ENCODE measurements at places on chromosomes 1 and 21.

GRCh38 chr1:66752000-66752592 is at the start of gene DYNLT5:
DYNLT5 (plus strand) TSS chr1:66752459; CDS start chr1:66754659, 2,200 bp downstream.
- DNase-seq, result no peak

- no peak for DNase-seq
Measured at GRCh38 chr21:46151989-46152926, 3.1 kb downstream of the FTCD start.

DNA sequence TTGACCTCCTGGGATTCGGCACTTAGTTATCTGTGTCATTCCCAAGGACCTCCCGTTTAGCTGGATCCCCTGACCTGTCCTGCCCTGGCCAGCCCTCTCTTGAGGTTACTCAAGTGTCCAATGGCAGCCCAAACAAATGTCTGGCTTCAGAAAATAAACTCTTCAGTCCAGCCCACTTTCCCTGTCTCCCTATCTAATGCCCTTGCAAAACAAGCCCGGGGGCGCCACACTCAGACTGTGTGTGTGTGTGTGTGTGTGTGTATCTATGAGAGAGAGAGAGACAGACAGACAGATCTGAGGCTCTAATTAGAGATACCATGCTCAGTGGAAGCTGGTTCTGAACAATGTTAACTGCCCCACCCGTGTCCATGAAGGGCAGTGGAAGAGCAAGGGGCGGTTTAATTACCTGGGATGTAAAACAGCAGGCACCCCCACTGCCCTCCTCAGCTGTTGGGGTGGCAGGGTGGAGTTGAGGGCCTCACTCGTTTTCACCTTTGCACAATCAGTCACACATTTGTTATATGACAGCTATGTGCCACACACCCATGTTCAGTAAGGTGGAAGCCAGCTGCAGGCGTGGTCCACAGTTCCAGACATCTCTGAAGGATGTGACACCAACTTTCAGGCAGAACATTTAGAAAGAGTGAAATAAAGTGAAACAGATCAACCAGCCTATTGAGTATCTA is 57.4 kb downstream of the B3GALT5 start:
- no peak for DNase-seq

DNA sequence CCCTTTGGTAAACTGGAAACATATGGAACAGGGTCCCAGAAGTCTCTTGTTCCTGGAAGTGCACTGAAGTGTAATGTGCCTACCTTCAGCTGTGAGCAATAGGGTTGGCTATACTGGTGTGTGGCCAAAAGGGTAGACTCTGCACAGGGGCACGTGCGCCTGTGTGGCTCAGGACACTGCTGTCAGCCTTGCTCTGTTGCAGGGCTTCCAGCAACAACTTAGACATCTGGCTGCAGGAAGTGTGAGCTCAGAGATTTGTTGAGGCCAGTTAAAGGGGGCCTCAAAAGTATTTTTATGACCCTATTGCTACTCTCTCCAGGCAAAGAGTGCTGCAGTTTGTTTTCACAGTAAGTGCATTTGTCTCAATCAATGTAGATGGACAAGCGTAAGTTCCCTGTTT is 7.5 kb downstream of the CTPS1 start:
- DNase-seq, result no peak

DNA sequence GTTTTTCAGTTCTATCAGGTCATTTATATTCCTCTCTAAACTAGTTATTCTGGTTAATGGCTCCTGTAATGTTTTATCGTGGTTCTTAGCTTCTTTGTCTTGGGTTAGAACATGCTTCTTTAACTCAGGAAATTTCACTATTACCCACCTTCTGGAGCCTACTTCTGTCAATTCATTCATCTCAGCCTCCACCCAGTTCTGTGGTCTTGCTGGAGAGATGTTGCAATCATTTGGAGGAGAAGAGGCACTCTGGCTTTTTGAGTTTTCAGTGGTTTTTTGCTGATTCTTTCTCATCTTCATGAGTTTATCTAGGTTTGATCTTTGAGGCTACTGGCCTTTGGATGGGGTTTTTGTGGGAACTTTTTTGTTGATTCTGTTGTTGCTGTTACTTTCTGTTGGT is 213.0 kb downstream of the BRINP2 start:
- no peak for DNase-seq

GRCh38 chr1:95916616-95917015 is 682.6 kb downstream of the RWDD3 start:
- no peak for DNase-seq

DNA sequence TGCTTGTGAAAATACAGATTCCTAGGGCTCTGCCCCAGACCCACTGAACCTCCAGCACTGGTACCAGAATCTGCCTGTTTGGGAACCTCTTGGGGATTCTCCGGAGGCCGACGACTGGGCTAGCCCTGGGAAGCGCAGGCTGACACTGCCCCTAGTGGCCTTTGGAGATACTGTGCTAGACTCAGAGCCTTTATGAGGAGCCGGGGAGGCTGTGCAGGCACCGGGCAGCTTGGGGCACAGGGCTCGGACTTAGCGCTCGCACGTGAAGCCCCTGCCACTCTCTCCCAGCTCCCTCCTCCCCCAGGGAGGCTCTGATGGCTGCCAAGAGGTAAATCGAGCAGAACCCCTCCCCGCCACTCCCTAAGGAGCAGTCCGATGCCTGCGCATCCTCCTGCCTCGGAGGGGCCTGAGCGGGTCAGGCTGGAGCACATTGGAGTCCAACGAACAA is 144.6 kb upstream of the TNR start:
- no peak for DNase-seq

GRCh38 chr1:180849031-180849775 is 63.5 kb upstream of the KIAA1614 start:
- no peak for DNase-seq

DNA sequence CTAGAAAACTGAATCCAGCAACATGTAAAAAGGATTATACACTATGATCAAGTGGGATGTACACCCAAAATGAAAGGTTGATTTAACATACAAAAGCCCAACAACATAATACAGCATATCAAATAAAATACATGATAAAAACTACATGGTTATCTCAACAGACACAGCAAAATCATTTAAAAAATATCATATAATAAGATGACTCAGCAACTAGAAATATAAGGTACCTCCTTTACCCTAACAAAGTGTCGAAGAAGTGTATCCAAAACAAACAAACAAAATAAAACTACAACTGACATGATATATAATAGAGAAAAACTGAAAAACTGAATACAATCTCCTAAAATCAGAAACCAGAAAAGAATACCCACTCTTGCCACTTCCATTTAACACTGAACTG is 969.1 kb downstream of the AMY1C start:
- DNase-seq, result no peak

DNA sequence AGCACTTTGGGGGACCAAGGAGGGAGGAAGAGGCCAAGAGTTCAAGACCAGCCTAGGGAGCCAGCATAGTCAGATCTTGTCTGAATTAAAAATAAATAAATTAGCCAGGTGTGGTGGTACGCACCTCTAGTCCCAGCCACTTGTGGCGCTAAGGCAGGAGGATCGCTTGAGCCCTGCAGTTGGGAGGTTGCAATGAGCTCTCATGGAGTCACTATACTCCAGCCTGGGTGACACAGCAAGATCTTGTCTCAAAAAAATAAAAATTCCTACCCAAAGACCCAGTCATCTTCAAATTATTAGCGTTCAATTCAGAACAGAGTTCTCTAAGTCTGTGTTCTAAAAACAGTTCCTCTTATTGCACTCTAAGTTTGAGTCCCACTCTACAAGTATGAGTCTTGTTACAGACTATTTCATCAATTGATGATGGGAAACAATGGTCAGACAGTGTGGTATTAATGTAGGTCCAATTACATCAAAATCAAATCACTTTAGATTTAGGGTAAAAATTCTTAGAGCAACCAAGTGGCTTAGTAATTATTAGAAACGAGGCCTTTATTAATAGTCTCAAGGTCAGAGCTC is 6.9 kb downstream of the FOXJ3 start:
- DNase-seq, result no peak

DNA sequence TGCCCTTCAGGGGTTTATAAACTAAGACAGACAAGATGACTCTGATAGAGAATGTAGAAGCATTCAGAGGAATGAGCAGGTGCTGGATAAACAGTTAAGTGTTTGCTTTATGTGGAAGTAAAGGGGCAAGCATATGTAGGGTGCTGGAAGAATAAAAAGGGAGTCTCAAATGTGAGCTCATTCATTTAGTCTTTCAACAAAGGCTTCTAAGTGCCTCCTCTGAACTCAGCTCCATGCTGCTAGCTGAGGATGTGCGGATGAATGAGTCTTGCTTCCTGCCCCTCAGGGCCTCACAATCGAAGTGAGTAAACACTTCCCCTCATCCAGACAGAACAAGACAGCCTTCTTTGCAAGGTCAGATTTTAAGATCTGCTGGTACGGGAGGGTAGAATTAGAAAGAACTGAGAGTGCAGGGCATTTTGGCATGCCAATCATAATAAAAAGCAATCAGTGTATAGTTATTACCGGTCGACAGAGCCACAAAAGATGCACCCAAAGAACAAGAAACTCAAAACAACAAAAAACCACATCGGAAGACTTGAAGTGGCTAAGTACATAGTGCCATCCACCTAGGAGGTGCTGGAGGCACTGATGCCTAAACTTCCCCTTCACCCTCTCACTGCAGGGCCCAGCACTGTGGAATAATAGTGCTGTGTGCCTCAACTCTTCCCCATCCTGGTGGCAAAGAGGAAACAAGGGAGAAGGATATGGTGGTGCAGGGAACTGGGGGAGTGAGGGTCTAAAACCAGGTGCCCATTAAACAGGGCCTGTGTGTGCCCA is 69.8 kb downstream of the TNR start:
- DNase-seq, result no peak

All from activated T-cell treated with anti-CD3 and anti-CD28 coated beads for 1 hour (primary cell).